Activated CD8-positive, alpha-beta memory T cell treated with anti-CD3 and anti-CD28 coated beads for 24 hours (primary cell): ENCODE measurements at places on chromosomes 7 and 10.

DNA sequence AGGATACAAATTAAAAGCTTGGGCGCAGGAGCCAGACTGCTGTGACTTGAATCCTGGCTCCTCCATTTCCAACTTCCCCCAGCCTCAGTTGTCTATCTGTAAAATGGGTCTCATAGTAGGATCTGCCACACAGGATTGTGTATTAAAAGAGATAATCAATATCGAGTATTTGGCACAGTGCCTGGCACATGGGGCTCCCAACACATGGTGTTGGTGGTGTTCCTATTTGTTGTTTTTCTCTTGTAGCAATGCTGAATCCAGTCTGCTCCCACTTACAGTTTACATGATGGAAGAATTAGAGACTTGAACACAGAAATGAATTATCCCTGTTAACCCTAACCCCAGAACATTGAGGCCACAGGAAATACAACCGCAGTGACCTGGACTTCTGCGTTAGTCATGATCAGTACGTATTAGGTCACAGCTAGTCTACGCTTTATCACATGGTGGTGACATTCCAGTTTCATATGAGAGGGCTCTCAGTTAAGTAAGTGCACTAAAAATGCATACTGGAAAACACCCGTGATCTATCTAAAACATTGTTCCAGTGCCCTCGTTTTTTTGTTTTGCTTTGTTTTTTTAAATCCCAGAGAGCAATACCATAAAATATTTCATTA lies 169.5 kb upstream of the KLF14 start:
- peak; percentile 53 for DNase-seq

GRCh38 chr7:28419716-28420115 lies 7.4 kb downstream of the CREB5 start:
- no peak for DNase-seq

GRCh38 chr7:105830405-105831301 lies 45.7 kb downstream of the ATXN7L1 start:
- DNase-seq: peak; percentile 45

GRCh38 chr10:57955076-57955475 lies 312.6 kb downstream of the IPMK start:
- no peak for DNase-seq

DNA sequence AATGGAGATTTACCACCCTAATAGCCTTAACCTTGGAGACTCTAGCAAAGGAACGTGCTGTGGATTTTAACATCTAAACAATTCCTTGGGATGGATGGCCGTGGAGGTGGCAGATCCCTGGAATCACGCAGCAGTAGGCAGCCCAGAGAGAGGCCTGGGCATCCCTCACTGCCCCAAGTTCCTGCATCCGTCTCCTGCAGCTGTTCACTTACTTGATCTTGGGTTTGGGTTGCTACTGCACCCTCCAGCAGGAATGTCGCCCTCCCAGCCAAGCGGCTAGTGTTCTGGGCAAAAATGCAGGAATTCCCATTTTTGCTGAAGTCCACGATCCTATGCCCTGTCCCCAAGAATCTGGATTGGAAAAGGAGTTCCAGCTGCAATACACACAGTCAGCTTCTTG lies 166.7 kb upstream of the SH2B2 start:
- DNase-seq: no peak

DNA sequence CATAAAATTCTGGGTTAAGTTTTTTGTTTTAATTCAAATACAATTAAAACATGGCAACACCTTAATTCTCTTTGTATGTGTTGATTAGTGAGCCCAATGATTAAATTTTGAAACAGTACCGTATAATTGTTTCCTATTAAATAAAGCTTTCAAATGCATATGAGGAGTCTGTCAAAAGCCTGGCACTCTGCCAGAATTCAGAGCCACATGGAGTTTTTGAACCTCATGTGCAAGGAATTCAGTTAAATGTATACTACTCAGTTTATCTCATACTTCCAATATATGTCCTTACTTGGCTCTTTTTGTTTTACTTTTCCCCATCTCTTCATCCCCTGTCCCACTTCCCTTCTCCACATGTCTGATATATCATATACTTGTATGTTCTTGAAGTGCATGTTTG lies 165.6 kb upstream of the FAM3C start:
- DNase-seq: no peak

DNA sequence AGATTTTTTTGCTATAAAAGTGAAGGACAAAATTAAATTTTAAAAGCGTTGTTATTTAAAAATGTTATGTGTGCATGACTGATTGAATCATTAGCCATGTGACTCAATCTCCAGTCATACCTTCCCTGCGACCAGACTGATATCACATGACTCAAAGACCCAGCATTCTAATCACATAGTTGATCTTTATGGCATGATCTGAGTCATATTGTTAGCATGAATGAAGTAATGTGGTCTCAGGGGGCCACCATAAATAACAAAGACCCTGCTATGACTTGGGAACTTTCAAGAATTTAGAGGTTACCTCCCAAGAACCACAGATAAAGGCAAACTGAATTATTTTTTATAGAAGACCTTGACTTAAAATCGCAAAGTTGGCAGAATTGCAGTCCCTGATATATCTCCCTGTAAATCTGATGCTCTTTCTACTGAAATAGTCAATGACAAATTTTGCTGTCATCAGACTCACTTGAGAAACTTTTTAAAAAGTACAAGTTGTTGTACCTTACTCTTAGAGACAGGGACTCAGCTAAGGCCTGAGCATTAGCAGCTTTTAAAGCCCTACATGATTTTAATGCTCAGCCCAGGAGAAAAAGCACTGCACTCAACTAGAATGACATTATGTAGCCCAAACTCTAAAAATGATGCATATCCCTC lies 717.3 kb downstream of the XPNPEP1 start:
- DNase-seq: no peak
